ENCODE measurements at places on chromosomes 3 and 15.

- no peak for DNase-seq
Observed at GRCh38 chr3:100719136-100719535, 9.8 kb downstream of the TFG start.

DNA sequence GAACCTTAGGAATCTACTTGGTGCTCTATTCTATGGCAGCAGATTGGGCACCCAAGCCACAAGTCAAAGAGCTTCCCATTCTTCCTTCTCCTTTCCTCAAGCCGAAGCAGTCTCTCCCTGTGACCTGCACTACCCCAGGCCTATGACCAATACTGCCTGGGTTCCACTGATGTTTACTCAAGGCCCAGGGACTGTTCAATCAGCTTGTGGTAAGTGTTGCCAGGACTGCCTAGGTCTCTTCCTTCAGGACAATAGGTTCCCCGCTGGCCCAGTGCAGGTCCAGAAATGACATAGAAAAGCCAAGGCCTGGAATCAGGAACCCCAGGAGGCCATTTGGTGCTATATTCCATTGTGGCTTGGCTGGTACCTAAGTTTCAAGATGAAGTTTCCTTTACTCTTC lies 397.9 kb downstream of the ZIC4 start:
- DNase-seq = no peak

DNA sequence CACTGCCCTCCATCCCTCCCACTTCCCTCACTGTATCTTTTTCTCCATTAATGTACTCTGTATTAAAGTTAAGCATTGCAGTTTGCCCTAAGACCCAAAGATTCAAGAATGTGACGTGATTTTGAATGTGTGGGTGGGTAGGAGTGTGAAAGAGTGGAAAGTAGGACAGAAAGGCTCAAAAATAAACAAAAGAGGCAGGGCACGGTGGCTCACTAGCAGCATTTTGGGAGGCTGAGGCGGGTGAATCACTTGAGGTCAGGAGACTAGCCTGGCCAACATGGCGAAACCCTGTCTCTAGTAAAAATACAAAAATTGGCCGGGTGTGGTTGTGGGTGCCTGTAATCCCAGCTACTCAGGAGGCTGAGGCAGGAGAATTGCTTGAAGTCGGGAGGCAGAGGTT lies 18.4 kb downstream of the TFRC start:
- no peak for DNase-seq

DNA sequence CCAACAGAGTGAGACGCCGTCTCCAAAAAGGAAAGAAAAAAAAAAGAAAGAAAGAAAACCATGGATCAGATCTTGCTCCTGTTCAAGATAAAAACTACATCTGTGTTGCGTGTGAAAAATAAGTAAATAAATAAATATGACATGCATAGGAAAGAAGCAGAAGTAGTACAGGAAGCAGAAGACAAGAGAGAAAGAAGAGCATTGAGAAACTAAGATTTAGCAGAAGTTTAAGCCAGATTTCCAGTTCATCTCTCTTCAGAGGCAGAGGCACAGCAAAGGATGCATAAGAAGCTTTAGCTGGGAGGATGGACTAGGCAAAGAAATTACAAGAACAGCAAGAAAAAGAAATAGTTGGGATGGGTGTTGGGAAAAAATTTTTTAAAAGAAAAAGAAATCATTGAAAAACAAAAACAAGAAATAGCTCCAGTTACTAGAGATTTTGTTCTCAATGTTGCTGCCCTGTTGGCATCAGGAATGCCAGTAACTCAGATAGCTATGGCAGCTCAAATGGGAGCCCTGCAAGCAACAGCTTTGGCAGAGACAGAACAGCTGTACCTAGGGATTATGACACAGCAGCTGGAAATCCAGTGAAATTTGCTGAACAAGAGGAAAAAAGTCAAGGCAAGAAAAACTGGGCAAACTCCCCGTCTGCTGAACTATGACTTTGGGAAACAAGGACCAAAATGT lies 17.3 kb downstream of the AP3S2 start:
- no peak for DNase-seq

- DNase-seq = no peak
Observed at GRCh38 chr15:40928821-40929659, at the start of gene DLL4. TSS of gene DLL4 (plus strand) at chr15:40929340. CDS start at chr15:40929669, 329 bp downstream.

- no peak for DNase-seq
Observed at GRCh38 chr3:32226875-32227500, 11.5 kb upstream of the CMTM8 start.

- no peak for DNase-seq
Observed at GRCh38 chr15:96703794-96704550, 373.5 kb downstream of the NR2F2 start.

- DNase-seq = no peak
Observed at GRCh38 chr3:191339316-191339917, 9.1 kb upstream of the UTS2B start.

DNA sequence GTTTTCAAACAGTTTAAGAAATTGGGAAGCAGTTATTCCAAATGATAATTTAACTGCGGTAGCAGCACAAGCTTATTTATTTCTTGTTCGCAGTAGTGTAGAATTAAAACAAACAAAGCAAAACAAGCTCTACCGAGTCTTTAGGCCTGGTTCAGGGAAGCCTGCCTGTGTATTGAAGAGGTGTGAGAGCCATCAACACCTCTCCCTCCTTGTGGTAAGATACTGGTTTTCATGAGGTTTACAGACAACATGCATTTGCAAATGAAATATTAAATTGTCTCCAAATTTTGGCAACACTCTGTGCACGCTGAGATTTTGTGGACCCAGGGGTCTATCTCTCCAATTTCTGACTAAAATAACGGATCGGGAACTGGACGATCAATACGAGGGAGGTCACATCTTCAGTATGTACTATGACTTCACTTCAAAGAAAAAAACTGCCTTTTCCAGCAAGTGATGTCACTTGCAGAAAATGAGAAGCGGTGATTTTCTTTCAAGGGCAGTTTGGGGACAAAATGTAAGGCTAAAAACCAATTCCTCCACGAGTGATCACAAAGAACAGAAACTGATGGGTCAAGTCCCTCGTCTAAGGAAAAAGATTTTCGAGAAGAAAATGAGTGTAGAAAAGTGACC lies 721 bp downstream of the ATR start:
- no peak for DNase-seq

GRCh38 chr15:57477736-57478522 lies 101.6 kb downstream of the CGNL1 start:
- DNase-seq = no peak

GRCh38 chr3:72034986-72035385 lies 250.0 kb upstream of the PROK2 start:
- no peak for DNase-seq

DNA sequence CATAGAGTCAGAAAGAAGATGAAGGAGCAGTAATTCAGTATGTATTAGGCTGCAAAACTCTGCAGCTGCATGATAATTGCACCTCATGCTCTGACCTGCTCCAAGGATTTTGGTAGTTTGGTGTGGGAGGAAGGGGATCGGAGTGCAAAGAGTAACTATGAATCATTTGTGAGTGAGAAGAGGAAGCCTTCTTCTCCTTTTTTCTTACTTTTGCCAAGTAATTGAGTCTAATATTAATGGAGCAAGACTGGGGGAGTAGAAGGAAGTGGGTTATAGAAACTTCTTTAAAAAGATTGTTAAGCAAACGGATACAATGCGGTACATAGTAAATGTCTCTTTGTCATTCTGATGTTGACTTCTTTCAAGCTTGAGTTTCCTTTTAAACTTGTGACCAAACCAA lies 276.5 kb downstream of the EDEM1 start:
- no peak for DNase-seq

- no peak for DNase-seq
Observed at GRCh38 chr3:10835406-10835805, 19.4 kb downstream of the SLC6A11 start.

DNA sequence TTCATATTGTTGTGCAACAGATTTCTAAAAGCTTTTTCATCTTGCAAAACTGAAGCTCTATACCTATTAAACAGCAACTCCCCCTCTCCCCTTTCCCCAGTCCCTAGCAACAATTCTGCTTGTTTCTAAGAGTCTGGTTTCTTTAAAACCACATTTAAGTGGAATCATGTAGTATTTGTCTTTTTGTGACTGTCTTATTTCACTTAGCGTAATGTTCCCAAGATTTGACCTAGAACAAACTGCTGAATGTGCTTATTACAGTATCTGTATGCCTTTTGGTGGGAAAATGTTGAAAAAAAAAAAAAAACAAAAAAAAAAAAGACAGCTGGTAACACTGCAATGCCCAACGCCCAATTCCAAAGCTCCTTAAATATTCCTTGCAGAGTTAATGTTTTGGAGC lies 19.5 kb upstream of the SPESP1 start:
- no peak for DNase-seq

GRCh38 chr3:55634345-55634744 lies 147.2 kb upstream of the WNT5A start:
- no peak for DNase-seq

DNA sequence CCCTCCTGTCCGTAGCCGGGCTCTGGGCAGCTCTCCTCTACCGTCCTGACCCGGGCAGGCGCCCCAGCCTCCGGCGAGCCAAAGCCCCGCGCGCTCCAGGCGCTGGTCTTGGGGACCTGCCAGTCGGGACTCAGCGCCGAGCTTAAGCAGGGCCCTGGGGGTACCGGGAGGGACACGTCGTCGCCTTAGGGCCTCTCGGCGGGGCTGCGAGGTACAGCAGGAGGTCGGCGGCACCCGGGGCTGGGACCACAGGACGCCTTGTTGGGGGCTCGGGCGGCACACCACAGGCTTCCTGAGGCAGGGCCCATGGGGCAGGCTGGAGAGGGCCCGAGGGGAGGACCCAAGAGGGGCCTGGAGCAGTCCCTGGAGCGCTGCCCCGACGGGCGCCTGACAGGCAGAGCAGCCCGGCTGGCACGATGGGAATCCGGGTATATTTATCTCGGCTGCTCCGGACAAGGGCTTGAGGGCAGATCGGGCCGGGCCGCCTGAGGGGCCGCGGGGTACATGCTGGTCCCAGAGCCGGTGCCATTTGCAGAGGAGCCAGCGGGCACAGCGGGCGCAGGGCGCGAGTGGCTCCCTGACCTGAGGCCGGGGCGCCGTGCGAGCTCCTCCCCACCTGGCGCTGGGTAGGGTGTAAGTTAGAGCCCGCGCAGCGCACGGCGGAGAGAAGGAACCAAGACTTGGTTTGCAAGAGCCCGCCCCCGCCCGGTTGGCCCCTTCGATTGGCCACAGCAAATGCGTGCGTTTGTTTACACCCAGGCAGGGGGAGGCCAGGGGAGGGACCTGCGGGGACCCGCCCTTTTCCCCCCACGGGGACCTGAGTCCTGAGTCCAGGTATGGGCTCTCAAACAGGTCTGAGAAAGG lies 574 bp downstream of the SLC38A3 start:
- DNase-seq = no peak

GRCh38 chr3:194865615-194866014 lies 179.9 kb downstream of the FAM43A start:
- no peak for DNase-seq

DNA sequence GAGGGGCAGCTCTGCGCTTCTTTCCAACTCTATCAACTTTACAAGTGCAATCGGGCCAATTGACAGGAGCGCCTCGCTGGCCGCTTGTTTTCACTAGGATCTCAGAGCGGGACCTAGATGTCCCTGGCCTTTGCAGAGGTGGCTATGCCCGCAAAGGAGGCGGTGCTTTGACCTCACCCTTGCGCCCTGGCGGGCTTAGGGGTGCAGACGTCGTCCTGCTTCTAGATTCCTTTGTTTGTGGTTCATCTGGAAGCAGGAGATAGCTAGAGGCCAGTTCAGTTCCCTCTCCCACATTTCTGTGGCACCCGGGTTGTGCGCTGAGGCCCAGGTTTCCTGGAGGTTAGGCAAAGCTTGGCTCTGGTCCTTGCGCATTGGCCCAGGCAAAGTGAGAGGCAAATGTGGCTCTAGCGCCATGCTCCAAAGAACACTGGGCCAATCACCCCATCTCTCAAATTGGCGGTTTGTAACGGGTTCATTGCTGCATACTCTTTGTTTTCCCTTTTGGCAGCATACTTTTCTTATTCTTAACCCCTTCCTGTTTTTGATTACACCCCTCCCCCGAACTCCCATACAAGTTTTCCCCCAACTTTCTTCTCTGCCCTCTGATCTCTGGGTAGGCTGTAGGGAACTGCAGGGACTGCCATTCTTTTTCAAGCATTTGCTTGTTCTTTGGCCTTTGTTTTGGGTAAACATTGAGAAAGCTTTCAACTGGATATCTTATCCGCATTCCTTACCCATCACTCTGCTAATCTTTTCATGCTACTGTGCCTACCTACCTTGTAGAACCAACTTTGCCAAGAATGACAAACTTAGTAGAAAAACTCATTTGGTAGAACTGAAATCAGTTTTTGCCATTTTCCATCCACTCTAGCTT lies 1.4 kb downstream of the PPM1L start:
- no peak for DNase-seq
